ENCODE measurements at places on chromosomes 16 and 17.

DNA sequence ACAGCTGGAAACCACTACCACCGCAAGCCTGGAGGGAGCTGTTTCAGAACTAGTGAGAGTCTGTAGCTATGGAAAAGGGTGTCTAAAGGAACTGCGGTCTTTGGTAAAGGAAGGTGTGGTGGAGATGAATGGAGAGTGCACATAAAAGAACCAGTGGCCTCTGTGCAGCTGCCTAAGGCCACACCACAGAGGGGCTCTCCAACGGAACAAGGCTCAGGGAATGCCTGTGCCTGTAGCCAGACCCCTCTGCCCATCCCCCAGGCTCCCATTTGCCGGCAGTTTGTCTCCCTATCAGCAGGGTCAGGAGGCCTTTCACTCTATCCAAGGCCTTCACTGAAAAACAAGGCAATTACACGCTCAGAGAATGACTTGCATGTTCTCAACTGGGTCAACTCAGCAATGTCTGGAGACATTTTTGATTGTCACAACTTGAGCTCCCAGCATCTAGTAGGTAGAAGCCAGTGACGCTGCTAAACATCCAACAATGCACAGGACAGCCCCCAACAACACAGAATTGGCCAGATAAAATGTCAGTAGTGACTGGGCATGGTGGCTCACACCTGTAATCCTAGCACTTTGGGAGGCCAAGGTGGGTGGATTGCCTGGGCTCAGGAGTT lies 3.3 kb upstream of the FDXR start:
- DNase-seq: no peak

- peak; percentile 98 for DNase-seq
Measured at GRCh38 chr16:67226804-67227566, at the start of gene TMEM208. TMEM208 (plus strand) TSS chr16:67227130; CDS start chr16:67227219, 89 bp downstream.

DNA sequence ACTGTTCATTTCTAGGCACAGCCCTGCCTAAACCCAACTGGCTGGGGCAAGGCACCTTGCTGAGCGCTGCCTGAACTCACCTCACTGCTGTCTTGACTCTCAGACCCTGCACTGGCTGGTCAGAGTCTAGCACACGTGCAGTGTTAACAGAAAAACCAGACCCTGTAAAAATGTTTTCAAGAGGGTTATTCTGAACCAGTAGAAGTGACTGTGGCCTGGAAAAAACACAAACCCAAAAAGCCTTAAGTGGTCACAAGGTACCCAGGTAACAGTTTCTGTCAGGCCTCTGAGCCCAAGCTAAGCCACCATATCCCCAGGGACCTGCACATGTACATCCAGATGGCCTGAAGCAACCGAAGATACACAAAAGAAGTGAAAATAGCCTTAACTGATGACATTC lies 6.1 kb upstream of the EIF4A3 start:
- DNase-seq: no peak

- no peak for DNase-seq
Measured at GRCh38 chr16:12166271-12166670, 189.7 kb downstream of the SNX29 start.

- no peak for DNase-seq
Measured at GRCh38 chr16:20253825-20254224, 73.5 kb downstream of the GP2 start.

- no peak for DNase-seq
Measured at GRCh38 chr16:53910990-53911389, 207.0 kb downstream of the FTO start.
